ENCODE measurements at places on chromosomes 13 and 19. TPM values are rescaled to one million over a fixed set of nuclear protein-coding genes. Genes with fewer than 3 reads are reported as not detected.
A peak's percentile ranks its signal among the peaks of the same experiment; 100 is the strongest.

DNA sequence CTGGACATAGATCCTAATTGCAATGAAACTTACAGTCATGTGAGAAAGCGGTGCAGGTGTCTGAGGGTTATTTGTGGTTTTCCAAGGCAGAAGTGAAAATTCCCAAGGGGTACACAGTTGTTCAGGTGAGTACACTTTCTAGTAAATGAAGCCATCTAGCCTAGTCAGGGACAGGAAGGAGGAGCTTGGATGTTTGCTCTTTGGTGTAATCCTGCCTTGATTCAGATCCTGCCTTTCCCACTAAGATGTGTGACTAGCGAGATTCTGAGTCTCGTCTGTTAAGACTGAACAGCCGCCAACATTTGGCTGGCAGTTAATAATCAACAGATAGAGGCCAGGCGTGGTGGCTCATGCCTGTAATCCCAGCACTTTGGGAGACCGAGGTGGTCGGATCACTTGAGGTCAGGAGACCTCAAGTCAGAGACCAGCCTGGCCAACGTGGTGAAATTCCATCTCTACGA lies 2.5 kb downstream of the RPS9 start:
- DNase-seq = no peak

- no peak for DNase-seq
These were observed 136.3 kb downstream of the CDK8 start for GRCh38 chr13:26390203-26390602.

The ANGPTL8 gene
- total RNA-seq = not detected

GRCh38 chr13:112711528-112712265 lies 21.9 kb downstream of the ATP11A start:
- DNase-seq = peak; percentile 90

GRCh38 chr19:39297931-39298634 lies 1.9 kb downstream of the IFNL1 start:
- DNase-seq = no peak

DNA sequence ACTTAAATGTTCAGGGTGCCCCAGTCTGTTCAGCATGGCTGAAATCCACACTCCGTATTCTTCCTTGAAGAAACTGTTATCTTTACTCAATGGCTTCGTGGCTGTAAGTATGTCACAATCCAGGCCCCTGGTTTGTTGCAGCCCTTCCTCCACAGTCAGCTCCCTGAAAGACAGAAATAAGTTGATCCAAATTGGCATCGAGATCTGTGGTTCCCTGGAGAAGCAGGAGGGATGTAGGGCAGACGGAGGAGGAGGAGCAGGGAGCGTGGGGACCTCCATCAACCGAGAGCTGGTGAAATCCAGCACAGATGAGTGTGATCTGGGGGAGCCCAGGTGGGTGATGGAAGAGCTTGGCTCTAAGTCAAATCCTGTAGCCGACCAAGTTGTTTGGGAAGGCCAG lies 304 bp downstream of the TSPAN16 start:
- DNase-seq = no peak

DNA sequence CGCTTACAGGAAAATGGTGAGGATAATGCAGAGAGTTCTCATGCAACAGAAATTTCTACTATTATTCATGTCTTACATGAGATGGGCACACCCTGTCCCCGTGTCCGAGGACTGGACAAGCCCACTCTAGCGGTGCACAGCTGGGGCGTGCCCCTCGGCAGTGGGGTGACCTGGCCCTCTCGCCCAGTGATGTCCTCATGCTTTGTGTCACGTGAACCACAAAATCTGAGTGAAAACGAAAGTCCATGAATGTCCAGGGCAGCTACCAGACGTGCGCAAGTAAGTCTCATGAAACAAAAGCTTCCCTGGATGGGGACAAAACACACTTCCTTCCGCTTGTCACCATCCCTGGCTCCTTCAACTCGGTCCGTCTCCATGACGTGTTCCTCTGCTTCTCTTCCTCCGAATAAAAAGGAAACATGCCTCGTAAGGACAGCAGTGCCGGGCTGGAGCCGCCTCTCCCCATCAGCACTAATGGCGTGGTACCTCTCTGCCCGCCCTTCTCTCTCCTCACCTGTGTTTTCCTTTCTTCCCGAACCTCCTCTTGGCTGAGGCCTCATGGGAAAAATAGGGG lies 45.6 kb downstream of the ANKRD10 start:
- DNase-seq = peak; percentile 54

The MBD3L2 gene
- total RNA-seq = not detected

- no peak for DNase-seq
These were observed 802.5 kb downstream of the EFNB2 start for GRCh38 chr13:105732806-105733529.

The CYP2S1 gene
- 2.0 TPM for total RNA-seq

DNA sequence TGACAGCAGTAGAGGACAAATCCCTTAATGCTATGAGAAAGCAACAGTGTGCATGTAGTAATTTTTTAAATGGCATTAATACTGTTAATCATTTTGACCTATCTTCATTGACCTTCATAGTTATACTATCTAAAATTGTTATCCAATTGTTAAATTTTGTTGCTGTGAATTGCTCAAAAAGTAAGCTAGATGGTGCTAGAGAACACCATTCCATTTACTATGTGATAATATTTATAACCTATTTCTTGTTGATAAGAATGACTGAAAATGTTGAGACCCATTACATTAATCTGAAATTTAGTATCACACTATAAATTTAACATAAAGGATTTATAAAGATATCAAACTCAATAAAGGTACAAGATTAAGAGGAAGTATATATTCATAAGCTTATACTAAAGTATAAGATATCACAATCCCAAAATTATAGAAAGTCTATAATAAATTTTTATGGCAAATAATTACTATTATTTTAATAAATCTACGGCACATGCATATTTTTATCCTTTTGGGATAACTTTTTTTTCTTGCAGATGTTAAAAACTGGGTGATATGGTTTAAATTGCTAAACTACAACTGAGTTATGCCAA lies 1573.3 kb downstream of the PCDH9 start:
- no peak for DNase-seq

DNA sequence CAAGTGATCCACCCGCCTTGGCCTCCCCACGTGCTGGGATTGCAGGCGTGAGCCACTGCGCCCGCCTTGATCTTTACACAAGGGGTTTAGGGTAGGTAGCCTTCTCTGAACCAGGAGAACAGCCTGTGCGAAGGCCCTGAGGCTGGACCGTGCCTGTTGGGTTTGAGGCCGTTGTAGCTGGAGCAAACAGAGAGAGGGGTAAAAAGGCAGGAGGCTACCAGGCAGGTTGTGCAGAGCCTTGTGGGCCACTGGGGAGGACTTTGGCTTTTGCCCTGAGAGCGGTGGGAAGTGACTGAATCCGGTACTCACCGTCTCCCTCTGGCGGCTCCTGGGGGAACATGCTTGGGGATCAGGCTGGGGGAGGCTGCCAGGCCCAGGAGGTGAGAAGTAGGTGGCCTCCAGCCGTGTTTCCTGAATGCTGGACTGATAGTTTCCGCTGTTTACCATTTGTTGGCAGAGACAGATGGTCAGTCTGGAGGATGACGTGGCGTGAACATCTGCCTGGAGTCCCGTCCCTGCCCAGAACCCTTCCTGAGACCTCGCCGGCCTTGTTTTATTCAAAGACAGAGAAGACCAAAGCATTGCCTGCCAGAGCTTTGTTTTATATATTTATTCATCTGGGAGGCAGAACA lies 24.6 kb downstream of the SPC24 start:
- peak; percentile 84 for DNase-seq

The RINL gene
- total RNA-seq = 5.2 TPM
